ENCODE measurements at places on chromosomes 11 and 22. TPM values are rescaled to one million over a fixed set of nuclear protein-coding genes. Genes with fewer than 3 reads are reported as not detected.

Gene ELFN2
- 0.23 TPM for total RNA-seq

- H3K27me3 ChIP-seq = no peaks in the 10 kb centered on the region
- DNase-seq = no peak
- no peaks in the 10 kb centered on the region for H3K4me1 ChIP-seq
Observed at GRCh38 chr11:25377466-25377865, 880.6 kb downstream of the LUZP2 start.

- H3K27ac ChIP-seq = no peak overlapping the region
- H3K27me3 ChIP-seq = peaks cover 49% of the 10 kb centered on the region
- peak; percentile 70 for DNase-seq
- peaks cover 24% of the 10 kb centered on the region for H3K4me1 ChIP-seq
- peak overlapping the region; percentile 43 for H3K4me3 ChIP-seq
Observed at GRCh38 chr11:75428281-75428724, 4.7 kb downstream of the KLHL35 start.

Gene TRIM51
- not detected for total RNA-seq

GRCh38 chr11:1854949-1855885 lies 2.3 kb downstream of the LSP1 start:
- H3K27ac ChIP-seq = no peak overlapping the region
- H3K4me3 ChIP-seq = peak overlapping the region; percentile 99
- H3K4me1 ChIP-seq = peaks cover 42% of the 10 kb centered on the region
- no peaks in the 10 kb centered on the region for H3K27me3 ChIP-seq
- no peak for DNase-seq

GRCh38 chr11:6404342-6405051 lies 14.2 kb downstream of the SMPD1 start:
- peaks cover 78% of the 10 kb centered on the region for H3K4me1 ChIP-seq
- peak overlapping the region; percentile 96 for H3K27ac ChIP-seq
- peak overlapping the region; percentile 35 for H3K4me3 ChIP-seq
- H3K27me3 ChIP-seq = no peaks in the 10 kb centered on the region
- DNase-seq = peak; percentile 33

GRCh38 chr22:36344106-36344827 lies 43.5 kb downstream of the MYH9 start:
- no peak for DNase-seq
- H3K4me1 ChIP-seq = peaks cover 82% of the 10 kb centered on the region
- peak overlapping the region; percentile 25 for H3K4me3 ChIP-seq
- peak overlapping the region; percentile 76 for H3K27ac ChIP-seq
- H3K27me3 ChIP-seq = no peaks in the 10 kb centered on the region

- no peak for DNase-seq
- no peak overlapping the region for H3K4me3 ChIP-seq
Observed at GRCh38 chr22:45183974-45184373, 20.2 kb downstream of the NUP50 start.

Gene SAA4
- not detected for total RNA-seq

Gene NPTXR
- 1.1 TPM for total RNA-seq

DNA sequence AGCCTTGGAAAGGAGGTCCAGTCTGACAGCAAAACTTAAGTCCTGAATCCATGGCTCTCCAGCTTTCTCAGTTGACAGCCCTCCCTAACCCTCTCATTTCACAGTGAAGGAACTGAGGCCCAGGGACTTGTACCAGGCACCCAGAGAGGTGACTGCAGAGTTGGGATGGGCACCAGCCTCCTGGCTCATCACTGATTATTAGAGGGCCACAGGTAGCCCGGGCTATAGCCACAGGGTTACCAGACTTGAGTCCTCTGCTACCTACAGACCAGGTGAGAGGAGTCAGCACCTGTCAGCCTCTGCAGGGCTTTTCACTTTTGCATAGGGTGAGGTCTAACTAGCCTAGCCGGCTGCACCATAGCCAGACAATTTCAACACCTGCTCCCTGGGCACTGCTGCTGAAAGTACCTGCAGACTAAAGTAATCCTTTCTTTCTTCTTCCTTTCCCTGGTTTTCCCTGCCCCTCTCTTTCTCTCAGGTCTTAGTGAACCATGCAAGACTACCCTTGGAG lies 37.6 kb downstream of the SYT13 start:
- H3K27ac ChIP-seq = no peak overlapping the region
- peaks cover 6% of the 10 kb centered on the region for H3K27me3 ChIP-seq
- no peaks in the 10 kb centered on the region for H3K36me3 ChIP-seq
- no peak for DNase-seq

- H3K27ac ChIP-seq = no peak overlapping the region
- peaks cover 10% of the 10 kb centered on the region for H3K27me3 ChIP-seq
- no peak overlapping the region for H3K4me3 ChIP-seq
- no peaks in the 10 kb centered on the region for H3K36me3 ChIP-seq
- no peak for DNase-seq
Observed at GRCh38 chr11:19394525-19395016, 153.8 kb upstream of the E2F8 start.

Gene TOLLIP
- total RNA-seq = 35.3 TPM

- H3K4me3 ChIP-seq = no peak overlapping the region
- DNase-seq = no peak
- no peaks in the 10 kb centered on the region for H3K4me1 ChIP-seq
- no peaks in the 10 kb centered on the region for H3K36me3 ChIP-seq
- no peak overlapping the region for H3K27ac ChIP-seq
- H3K27me3 ChIP-seq = no peaks in the 10 kb centered on the region
Observed at GRCh38 chr11:103959279-103959942, 77.0 kb upstream of the DDI1 start.

- peaks cover 8% of the 10 kb centered on the region for H3K27me3 ChIP-seq
- H3K4me1 ChIP-seq = no peaks in the 10 kb centered on the region
- no peak overlapping the region for H3K27ac ChIP-seq
- peak; percentile 84 for DNase-seq
- H3K4me3 ChIP-seq = no peak overlapping the region
- no peaks in the 10 kb centered on the region for H3K36me3 ChIP-seq
Observed at GRCh38 chr11:73295241-73295995, 12.7 kb upstream of the ARHGEF17 start.

DNA sequence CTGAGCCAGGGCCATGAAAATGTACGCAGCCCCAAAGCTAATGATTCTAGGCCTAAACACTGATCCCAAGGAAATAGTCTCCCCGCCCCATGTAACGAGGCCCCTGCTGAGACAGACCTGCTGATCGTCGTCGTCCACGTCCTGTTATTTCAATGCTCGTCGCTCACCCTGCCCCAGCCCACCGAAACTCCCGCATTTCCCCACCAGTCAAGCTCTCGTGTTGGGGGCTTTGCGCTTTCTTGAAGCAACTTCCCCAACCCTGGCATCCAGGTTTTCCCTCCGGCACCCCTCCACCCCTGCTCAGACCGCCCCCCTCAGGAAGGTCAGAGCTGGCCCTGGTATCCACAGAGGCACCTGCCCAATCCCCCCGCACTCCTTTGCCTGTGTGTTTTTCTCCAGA lies 58.8 kb upstream of the LINC01488 start:
- H3K4me3 ChIP-seq = no peak overlapping the region
- H3K27ac ChIP-seq = no peak overlapping the region
- peaks cover 10% of the 10 kb centered on the region for H3K27me3 ChIP-seq
- H3K36me3 ChIP-seq = peaks cover 3% of the 10 kb centered on the region
- no peak for DNase-seq

DNA sequence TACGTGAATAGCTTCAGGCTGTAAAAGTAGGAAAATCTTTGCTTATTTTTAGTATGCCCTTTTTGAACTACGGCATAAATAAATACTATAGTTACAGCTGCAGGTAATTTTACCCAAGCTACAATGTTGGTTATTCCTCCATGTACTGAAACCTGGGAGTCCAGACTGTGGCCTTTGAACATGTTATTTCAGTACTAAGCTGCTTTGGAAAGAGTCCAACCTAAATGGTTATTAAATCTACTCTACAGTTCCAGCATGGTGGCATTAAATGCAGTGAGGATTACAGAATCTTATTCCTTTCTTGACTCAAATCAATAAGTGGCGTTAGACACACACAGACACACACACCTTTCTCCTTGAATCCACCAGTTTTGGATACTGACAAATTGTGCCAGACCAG lies 165.1 kb downstream of the MSANTD4 start:
- H3K27ac ChIP-seq = no peak overlapping the region
- DNase-seq = no peak
- H3K4me1 ChIP-seq = no peaks in the 10 kb centered on the region
- no peaks in the 10 kb centered on the region for H3K27me3 ChIP-seq
